ENCODE measurements at places on chromosomes 5 and 9. TPM values are rescaled to one million over a fixed set of nuclear protein-coding genes. Genes with fewer than 3 reads are reported as not detected.

Gene TSPAN17
- total RNA-seq, result 31.4 TPM

Gene PCDHB2
- 0.83 TPM for total RNA-seq

- no peaks in the 10 kb centered on the region for H3K36me3 ChIP-seq
- no peak overlapping the region for H3K4me3 ChIP-seq
- H3K27ac ChIP-seq, result peak overlapping the region; percentile 33
- DNase-seq, result peak; percentile 80
- no peaks in the 10 kb centered on the region for H3K27me3 ChIP-seq
- no peaks in the 10 kb centered on the region for H3K4me1 ChIP-seq
Measured at GRCh38 chr5:151740336-151740942, 18.0 kb downstream of the ATOX1 start.

GRCh38 chr9:35905912-35906679 is at the start of gene HRCT1:
TSS of gene HRCT1 (plus strand) at chr9:35906202. CDS start at chr9:35906288, 86 bp downstream.
- no peaks in the 10 kb centered on the region for H3K36me3 ChIP-seq
- H3K27me3 ChIP-seq, result no peaks in the 10 kb centered on the region
- H3K4me1 ChIP-seq, result peaks cover 7% of the 10 kb centered on the region
- DNase-seq, result peak; percentile 95

DNA sequence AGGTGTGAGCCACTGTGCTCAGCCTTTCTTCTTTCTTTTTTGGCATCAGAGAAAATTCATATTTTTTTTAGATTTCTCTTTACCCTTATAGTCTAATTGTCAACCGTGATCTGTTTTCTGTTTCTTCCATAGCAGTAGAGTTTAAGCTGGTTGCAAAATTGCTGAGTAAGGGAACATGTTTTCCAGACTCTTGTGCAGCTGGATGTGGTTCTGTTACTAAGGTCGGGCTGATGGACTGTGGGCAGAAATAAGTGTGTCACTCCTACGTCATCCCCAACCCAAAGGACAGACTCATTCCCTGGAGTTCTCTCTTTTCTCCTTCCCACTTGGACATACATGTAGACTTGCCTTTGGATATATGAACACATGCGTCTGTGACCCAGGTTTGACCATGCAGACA is 64.1 kb upstream of the GOLM1 start:
- H3K36me3 ChIP-seq, result no peaks in the 10 kb centered on the region
- H3K27ac ChIP-seq, result no peak overlapping the region
- no peaks in the 10 kb centered on the region for H3K27me3 ChIP-seq
- DNase-seq, result no peak
- H3K4me1 ChIP-seq, result no peaks in the 10 kb centered on the region
- H3K4me3 ChIP-seq, result no peak overlapping the region

DNA sequence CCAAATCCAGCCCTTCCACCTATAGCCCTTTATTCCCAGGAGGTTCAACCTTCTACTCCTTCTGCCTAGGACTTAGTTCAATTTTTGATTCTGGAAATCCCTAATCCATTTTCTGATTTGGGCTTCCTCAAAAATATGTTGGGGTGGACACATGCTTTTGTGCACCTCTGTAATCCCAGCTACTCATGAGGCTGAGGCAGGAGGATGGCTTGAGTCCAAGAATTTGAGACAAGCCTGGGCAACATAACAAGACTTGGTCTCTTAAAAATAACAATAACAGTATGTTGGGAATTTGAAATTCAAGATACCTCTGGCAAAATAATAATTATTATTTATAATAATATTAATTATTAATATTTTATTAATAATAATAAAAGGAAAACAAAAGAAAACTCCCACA is 188.7 kb upstream of the TLE4 start:
- H3K4me3 ChIP-seq, result no peak overlapping the region
- no peaks in the 10 kb centered on the region for H3K4me1 ChIP-seq
- no peaks in the 10 kb centered on the region for H3K36me3 ChIP-seq
- H3K27me3 ChIP-seq, result no peaks in the 10 kb centered on the region

DNA sequence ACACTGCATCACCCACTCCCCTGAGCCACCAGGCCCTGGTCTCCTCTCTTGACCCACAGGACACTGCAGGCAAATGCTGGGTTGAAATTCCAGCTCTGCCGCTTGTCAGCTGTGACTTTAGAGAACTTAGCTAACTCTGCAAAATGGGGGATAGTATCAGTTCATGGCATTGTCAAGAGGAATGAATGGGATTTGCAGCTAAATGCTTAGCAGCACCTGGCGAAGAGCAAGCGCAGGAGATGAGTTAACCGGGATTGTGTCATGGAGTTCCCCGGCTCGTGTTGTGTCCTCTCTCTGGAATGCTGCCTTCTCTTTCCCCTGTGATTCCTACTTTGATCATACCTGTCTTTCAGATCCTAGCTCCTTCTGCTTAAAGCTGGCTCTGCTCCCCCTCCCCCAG is 67.1 kb downstream of the DAB2IP start:
- DNase-seq, result no peak
- H3K27ac ChIP-seq, result no peak overlapping the region
- no peaks in the 10 kb centered on the region for H3K4me1 ChIP-seq
- H3K4me3 ChIP-seq, result no peak overlapping the region
- H3K36me3 ChIP-seq, result no peaks in the 10 kb centered on the region
- no peaks in the 10 kb centered on the region for H3K27me3 ChIP-seq
